ENCODE measurements at places on chromosomes 6 and 20.
A peak's percentile ranks its signal among the peaks of the same experiment; 100 is the strongest.

- peaks cover 18% of the 10 kb centered on the region for H3K4me1 ChIP-seq
- no peak overlapping the region for H3K27ac ChIP-seq
- no peaks in the 10 kb centered on the region for H3K27me3 ChIP-seq
These were observed 54.4 kb upstream of the SIRPG start for GRCh38 chr20:1711826-1712601.

DNA sequence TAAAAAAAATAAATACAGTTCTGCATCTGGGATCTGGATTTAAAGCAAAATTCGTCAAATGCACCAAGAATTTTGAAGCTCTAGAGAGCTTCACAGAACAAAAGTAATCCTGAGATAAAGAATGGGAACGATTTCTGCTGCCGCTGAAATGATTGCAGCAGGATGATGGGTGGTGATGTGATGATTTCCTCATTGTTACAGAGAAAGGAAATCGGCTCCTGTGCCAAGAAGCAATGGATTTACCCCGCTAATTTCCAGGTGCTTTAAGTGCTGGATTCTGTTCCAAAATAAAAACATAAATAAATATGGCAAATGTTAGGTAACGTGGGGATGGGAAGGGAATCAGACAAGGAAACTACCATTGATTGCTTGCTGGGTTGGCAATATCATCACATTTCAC lies 1067.9 kb upstream of the MAP3K7 start:
- no peaks in the 10 kb centered on the region for H3K4me1 ChIP-seq
- DNase-seq = no peak
- no peaks in the 10 kb centered on the region for H3K27me3 ChIP-seq

GRCh38 chr6:114375541-114376192 lies 32.8 kb upstream of the HS3ST5 start:
- no peak overlapping the region for H3K4me3 ChIP-seq
- H3K27ac ChIP-seq = no peak overlapping the region
- no peaks in the 10 kb centered on the region for H3K36me3 ChIP-seq
- H3K4me1 ChIP-seq = no peaks in the 10 kb centered on the region
- no peaks in the 10 kb centered on the region for H3K27me3 ChIP-seq
- DNase-seq = no peak

- no peaks in the 10 kb centered on the region for H3K36me3 ChIP-seq
- no peak overlapping the region for H3K4me3 ChIP-seq
- peaks cover 12% of the 10 kb centered on the region for H3K27me3 ChIP-seq
- peaks cover 7% of the 10 kb centered on the region for H3K4me1 ChIP-seq
- DNase-seq = no peak
- H3K27ac ChIP-seq = no peak overlapping the region
These were observed 413.5 kb downstream of the BCKDHB start for GRCh38 chr6:80519811-80520594.

- H3K27ac ChIP-seq = no peak overlapping the region
- DNase-seq = no peak
- H3K4me3 ChIP-seq = no peak overlapping the region
- no peaks in the 10 kb centered on the region for H3K27me3 ChIP-seq
These were observed 74.8 kb upstream of the SLC24A3 start for GRCh38 chr20:19137641-19138040.

DNA sequence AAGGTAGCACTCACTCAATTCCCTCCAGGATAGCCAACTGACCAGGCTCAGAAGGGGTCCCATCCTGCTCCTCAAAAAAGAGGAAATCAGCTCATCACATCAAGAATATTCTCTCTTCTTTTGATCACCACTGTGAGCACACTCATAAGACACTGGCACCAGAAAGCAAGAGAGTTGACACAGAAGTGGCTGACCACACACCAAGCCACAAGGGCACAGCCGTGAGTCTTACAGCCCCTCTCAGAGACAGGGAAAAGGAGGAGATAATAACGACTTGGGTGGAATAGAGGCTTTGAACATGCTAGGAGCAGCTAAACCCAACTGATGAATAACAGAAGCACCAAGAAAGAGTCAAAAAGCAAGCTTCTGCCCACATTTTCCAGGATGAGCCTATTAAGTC lies 249.1 kb upstream of the PREP start:
- H3K36me3 ChIP-seq = no peaks in the 10 kb centered on the region
- no peak overlapping the region for H3K27ac ChIP-seq
- no peak overlapping the region for H3K4me3 ChIP-seq
- peaks cover 62% of the 10 kb centered on the region for H3K4me1 ChIP-seq
- peaks cover 44% of the 10 kb centered on the region for H3K27me3 ChIP-seq
- peak; percentile 35 for DNase-seq

DNA sequence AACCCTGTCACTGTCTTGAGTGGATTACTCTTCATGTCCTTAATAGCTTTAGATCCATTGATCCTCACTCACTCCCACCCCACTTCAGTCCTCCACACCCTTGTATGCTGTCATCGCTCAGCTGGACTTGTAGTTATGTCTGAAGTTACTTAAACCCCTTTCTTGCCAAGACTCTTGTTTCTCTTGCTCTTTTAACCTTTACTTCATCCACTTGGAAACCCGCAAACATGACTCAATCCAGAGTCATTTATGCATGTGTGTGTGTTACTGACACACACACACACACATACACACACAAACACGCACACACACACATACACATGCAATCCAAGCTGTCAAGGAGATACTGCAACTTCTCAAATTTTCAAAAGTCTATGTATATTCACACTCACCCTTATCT lies 341.8 kb downstream of the SYNE1 start:
- no peaks in the 10 kb centered on the region for H3K27me3 ChIP-seq
- H3K4me1 ChIP-seq = peaks cover 33% of the 10 kb centered on the region
- DNase-seq = no peak

GRCh38 chr6:133432021-133432989 lies 191.1 kb downstream of the EYA4 start:
- H3K27me3 ChIP-seq = no peaks in the 10 kb centered on the region
- no peaks in the 10 kb centered on the region for H3K4me1 ChIP-seq
- H3K27ac ChIP-seq = no peak overlapping the region
- no peak overlapping the region for H3K4me3 ChIP-seq
- H3K36me3 ChIP-seq = no peaks in the 10 kb centered on the region

GRCh38 chr20:33568868-33569801 lies 79.2 kb downstream of the CBFA2T2 start:
- no peak overlapping the region for H3K4me3 ChIP-seq
- no peaks in the 10 kb centered on the region for H3K36me3 ChIP-seq
- H3K27ac ChIP-seq = no peak overlapping the region
- no peak for DNase-seq
- H3K27me3 ChIP-seq = no peaks in the 10 kb centered on the region
- peaks cover 41% of the 10 kb centered on the region for H3K4me1 ChIP-seq

DNA sequence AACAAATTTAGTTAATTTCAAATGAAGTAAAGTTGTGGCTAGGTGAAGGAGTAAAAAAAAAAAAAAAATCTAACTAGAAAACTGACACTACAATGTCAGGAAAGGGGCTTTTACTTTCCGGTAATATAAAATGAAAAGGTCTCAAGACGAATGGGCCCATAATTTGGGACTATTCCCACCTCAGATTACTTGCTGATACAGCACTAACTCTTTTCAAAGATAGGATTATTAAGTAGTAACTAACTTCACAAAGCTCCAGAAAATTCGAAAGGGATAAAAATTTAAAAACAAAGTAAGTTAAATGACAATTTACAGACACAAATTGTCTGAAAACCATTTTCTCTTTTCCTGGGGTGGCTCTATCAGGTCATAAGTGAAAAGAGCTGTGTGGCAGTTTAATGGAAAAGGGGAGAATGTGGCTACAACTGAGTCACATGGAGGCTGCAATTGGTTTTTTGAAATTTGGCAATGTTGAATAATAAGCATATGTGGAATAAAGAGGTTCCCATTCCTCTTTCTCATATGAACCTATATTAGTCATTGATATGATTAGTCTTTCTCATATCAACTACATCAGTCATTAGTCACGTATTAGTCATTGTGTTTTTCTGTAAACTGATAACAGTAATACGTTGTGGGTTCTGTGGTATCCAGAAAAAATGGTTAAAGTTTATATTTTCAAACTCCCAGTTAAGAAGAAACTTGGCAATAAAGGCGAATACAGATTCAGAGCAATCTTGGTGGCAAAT lies 78.0 kb downstream of the RWDD2A start:
- peaks cover 10% of the 10 kb centered on the region for H3K4me1 ChIP-seq
- no peak for DNase-seq
- H3K27me3 ChIP-seq = peaks cover 14% of the 10 kb centered on the region
- no peaks in the 10 kb centered on the region for H3K36me3 ChIP-seq
- no peak overlapping the region for H3K4me3 ChIP-seq
- H3K27ac ChIP-seq = peak overlapping the region; percentile 63

- peaks cover 14% of the 10 kb centered on the region for H3K27me3 ChIP-seq
- H3K4me1 ChIP-seq = no peaks in the 10 kb centered on the region
- DNase-seq = no peak
- no peak overlapping the region for H3K27ac ChIP-seq
- peaks cover 5% of the 10 kb centered on the region for H3K36me3 ChIP-seq
These were observed 241.9 kb downstream of the ADGB start for GRCh38 chr6:146840641-146841040.

- H3K36me3 ChIP-seq = no peaks in the 10 kb centered on the region
- no peaks in the 10 kb centered on the region for H3K4me1 ChIP-seq
- H3K4me3 ChIP-seq = no peak overlapping the region
- peaks cover 11% of the 10 kb centered on the region for H3K27me3 ChIP-seq
- DNase-seq = no peak
These were observed 65.7 kb downstream of the SULF2 start for GRCh38 chr20:47719625-47720024.

DNA sequence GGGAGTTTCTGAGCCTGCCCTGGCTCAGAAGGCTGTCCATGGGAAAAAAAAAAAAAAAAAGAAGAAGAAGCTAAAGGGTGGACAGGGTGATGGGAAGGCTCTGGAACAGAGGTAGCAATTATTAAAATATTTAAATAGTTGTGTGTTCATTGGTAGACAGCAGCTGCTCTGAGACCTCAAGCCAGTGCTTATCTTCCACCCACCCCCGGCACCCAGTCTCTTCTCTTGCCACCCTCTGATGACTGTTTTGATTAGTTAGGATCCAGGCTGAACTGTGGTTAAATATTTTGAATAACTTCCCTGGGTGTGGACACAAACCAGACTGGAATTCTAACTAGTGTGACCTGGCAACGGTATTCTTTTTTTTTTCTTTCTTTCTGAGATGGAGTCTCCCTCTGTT lies 16.9 kb upstream of the SRSF3 start:
- peaks cover 5% of the 10 kb centered on the region for H3K4me1 ChIP-seq
- no peaks in the 10 kb centered on the region for H3K27me3 ChIP-seq
- no peak overlapping the region for H3K4me3 ChIP-seq
- no peaks in the 10 kb centered on the region for H3K36me3 ChIP-seq
- no peak overlapping the region for H3K27ac ChIP-seq

DNA sequence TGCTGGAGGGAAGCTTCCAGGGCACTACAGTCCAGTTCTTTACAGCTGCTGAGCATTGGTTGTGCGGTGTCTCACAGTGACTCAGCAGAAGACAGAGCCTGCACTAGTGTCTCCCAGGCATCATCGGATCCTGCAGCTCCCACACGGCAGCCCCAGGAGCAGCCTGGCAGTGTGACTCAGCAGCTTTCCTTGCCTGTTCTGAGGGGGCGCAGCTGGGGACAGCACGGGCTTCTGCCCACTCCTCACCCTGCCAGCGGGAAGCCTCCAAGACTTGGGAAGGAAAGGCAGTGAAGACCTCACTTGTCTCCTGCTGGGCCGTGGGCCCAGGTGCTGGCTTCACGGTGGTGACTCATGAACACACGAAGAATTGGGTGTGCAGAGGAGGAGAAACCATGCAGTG lies 165.4 kb downstream of the SYNDIG1 start:
- H3K27ac ChIP-seq = no peak overlapping the region
- peaks cover 13% of the 10 kb centered on the region for H3K27me3 ChIP-seq
- no peak overlapping the region for H3K4me3 ChIP-seq
- DNase-seq = no peak
- no peaks in the 10 kb centered on the region for H3K36me3 ChIP-seq
- peaks cover under 1% of the 10 kb centered on the region for H3K4me1 ChIP-seq

GRCh38 chr6:42142118-42142835 lies at the start of gene C6orf132:
TSS of gene C6orf132 (minus strand) at chr6:42142620. CDS start at chr6:42142444, 176 bp downstream.
- H3K27me3 ChIP-seq = peaks cover 40% of the 10 kb centered on the region
- no peaks in the 10 kb centered on the region for H3K36me3 ChIP-seq
- H3K27ac ChIP-seq = no peak within 1 kb of the TSS
- peak; percentile 5 for DNase-seq
- peak within 1 kb of the TSS; percentile 77 for H3K4me3 ChIP-seq

DNA sequence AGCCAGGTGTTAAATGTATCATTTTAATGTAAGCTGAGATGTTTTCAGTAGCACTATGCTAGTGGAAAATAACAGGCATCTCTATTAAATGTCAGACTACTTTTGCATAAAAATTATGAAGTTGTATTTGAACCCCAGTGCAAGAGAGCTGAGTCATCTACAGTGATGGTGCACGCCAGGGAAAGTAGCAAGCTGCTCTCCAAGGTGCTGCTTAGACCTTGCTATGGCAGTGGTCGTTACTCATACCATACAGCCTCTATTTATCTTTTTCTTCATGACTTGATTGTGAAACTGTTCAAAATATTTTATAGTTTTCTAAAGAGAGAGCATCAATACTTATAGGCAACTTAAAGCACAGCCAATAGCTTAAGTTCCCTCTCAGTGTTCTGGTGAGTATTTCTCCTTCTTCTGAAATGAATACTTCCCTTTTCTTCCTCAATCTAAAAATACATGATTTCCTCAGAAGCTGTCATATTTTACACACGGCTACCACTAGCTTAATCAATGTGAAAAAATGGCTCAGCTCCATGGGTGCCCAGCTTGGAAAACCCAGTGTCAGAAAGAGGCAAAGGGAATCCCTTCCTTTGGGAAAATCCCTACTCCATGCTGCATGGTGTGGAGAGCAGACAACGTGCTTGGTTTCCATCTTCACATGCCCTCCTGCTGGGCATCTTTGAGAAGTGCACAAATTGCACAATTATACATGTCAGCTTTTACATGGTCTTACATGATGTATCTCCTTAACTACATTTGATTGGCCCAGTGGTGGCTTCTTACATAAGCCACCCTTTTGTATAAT lies 105.6 kb downstream of the ELOVL4 start:
- H3K36me3 ChIP-seq = no peaks in the 10 kb centered on the region
- H3K27me3 ChIP-seq = peaks cover 22% of the 10 kb centered on the region
- H3K27ac ChIP-seq = no peak overlapping the region
- DNase-seq = no peak

DNA sequence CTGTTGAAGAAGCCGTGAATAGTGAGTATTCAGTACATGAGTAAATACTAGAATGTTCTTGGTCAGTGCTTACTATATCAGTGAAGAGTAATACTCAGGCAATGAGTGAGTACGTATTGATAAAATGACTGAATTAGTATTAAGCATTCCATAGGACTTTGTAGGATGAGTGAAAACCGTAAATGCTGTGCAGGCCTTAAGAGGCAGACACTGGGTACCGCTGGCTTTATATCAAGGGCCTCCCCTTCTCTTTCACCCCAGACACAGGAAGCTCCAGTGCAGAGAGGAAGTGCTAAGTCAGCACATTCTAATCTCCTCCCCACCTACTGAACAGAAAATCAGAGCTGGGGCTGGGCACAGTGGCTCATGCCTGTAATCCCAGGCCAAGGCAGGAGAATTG lies 24.2 kb downstream of the POFUT1 start:
- peaks cover 47% of the 10 kb centered on the region for H3K4me1 ChIP-seq
- peak overlapping the region; percentile 85 for H3K4me3 ChIP-seq
- H3K27ac ChIP-seq = peak overlapping the region; percentile 100

- no peak for DNase-seq
- H3K4me1 ChIP-seq = no peaks in the 10 kb centered on the region
- H3K36me3 ChIP-seq = no peaks in the 10 kb centered on the region
- no peak overlapping the region for H3K4me3 ChIP-seq
- H3K27me3 ChIP-seq = no peaks in the 10 kb centered on the region
These were observed 110.5 kb upstream of the MTHFD1L start for GRCh38 chr6:150755042-150755441.

GRCh38 chr6:912871-913835 lies 220.2 kb upstream of the EXOC2 start:
- H3K4me1 ChIP-seq = no peaks in the 10 kb centered on the region
- H3K27me3 ChIP-seq = peaks cover 32% of the 10 kb centered on the region
- no peak for DNase-seq
- H3K36me3 ChIP-seq = peaks cover 5% of the 10 kb centered on the region
- no peak overlapping the region for H3K27ac ChIP-seq
- H3K4me3 ChIP-seq = no peak overlapping the region
